ENCODE measurements at places on chromosomes 16 and 17.

DNA sequence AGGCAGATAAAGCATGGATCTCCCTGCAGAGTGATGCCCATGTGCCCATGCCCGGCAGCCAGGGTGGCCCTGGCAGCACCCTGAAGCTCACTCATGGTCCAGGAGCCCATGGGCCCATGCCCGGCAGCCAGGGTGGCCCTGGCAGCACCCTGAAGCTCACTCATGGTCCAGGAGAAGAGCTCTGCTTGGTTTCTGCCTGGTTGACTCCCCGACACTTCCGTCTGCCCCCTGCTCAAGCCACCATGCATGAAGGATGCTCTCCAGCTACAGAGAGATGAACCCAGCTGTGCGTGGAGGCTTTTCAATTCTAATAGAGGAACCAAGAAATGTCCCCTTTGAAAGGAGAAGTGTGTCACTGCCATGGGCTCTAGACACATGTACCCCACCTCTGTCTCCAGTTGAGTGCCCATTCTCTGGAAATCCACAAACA lies 8.7 kb downstream of the CCL17 start:
- DNase-seq: no peak

DNA sequence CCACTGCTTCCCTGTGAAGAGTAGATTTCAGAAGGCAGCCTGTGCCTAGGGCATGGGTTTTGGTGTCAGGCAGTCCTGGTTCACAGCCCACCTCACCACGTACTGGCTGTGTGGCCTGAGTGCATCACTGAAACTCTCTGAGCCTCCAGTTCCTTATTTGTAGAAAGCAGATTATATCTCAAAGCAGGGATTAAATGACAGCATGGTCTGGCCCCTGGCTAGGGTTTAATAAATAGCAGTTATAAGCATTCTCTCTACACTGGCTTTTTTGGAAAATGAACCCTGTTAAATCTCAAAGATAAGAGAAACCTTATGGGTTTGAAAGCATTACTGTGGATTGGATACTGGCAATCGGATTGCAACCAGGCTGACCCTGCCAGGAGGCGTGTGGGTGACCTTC lies 2.9 kb upstream of the MT1M start:
- no peak for DNase-seq

- DNase-seq: no peak
Measured at GRCh38 chr16:30491744-30492308, 19.3 kb downstream of the ITGAL start.

GRCh38 chr17:49227436-49228261 lies 2.9 kb downstream of the PHOSPHO1 start:
- peak; percentile 66 for DNase-seq

DNA sequence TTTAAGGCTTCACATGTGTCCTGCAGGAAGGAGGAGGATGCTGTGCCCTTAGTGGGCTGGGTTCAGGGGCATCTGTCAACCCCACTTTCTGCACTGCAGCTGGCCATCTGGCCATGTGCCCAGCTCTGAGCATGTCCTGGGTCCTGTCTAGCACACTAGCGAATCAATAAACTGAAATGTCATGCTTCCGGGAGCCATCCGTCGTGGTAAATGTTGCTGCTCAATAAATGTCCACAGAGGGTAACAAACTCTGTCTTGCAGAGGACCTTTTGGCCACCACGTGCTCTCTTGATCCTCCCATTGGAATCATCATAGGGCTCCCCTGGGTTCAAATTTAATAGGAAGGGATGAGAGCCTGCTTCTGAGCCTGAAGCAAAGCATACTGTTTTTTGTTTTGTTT lies 168.6 kb upstream of the PIRT start:
- no peak for DNase-seq

GRCh38 chr17:46876926-46877325 lies 25.5 kb downstream of the WNT9B start:
- DNase-seq: no peak

DNA sequence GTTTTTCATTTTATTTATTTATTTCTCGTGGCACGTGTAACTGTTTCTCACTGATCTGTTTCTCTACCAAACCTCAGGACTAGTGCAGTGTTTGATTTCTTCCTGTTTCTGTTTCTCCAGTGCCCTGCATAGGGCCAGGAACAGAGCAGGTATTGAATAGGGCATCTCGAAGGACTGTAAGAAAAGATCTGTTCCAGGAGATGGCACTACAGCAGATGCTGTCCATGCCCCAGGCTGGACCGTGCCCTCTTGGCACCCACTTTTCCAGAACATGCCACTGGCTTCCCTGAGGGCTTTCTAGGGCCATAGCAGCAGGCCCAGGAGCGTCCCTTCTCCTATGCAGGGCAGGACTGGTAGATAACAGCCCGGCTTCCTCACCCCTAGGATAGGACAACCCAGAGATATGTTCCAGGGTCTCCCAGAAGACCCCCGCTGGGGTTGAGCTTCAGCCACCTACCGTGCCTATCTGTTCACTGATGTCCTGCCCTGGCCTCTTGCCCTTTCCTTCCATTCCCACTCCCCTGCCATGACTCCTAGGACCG lies 4.4 kb downstream of the SNX20 start:
- DNase-seq: no peak

DNA sequence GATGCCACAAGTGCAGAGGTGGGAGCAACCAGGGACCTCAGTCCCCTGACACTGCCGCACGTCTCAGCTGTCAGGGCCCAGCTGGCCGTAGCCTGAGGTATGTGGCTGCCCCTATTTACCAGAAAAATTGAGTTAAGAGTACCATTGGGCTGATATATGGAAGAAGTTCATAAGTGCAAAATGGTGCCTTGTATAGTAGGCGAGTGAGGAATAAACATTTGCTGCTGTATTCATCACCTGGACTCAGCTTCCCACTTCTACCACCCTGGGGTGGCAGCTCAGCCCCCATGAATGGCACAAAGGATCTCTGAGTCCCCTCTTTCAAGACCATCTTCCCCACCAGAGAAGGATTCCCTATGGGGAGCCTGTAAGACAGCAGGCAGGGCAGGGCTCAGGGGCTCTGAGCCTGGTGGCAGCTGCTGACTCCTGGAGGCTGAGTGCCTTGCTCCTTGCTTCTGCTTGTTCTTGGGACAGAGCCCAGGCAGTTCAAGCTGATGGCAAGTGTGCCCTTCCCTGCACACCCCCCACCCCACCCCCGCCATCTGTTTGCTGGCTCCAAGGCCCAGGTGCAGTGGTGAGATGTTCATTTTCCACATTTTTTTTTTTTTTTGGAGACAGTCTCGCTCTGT lies 29.0 kb downstream of the TRPV2 start:
- DNase-seq: no peak

DNA sequence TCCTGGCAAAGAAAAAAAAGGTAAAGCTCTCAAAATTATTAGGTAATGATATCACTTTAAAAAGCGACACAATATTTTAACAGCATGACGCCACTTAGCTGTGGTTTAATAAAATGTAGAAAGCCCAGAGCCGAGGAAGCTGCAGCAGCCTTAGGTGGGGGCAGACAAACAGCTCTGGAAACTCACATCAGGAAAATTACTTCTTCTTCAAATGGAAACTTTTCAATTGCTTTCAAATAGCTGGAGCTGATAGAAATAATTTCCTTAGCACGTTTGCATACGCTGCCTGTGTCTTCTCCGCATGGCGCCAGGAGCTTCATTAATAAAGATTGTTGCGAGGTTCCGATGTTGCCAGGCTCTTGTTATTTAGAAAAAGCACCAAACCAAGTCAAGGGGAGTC lies 835.3 kb upstream of the EEF2KMT start:
- no peak for DNase-seq

DNA sequence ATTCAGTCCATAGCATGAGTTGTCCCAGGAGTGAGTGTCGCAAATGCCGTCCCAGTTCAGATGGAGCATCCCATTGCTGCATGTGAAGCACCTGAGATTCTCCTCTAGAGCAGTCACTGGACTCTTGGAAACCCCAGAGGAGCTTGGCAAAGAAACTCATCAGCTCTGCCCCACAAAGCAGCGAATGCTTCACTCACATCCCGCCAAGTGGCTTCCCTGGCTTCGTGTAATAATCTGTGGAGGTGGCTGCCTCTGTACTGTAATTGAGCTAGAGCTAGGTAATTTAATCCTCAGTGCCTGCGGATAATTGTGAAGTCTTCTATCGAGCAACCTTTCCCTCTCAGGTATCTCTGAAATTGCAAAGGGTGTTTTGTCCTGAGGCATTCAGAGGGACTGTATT lies 107.1 kb downstream of the SNX29 start:
- no peak for DNase-seq

DNA sequence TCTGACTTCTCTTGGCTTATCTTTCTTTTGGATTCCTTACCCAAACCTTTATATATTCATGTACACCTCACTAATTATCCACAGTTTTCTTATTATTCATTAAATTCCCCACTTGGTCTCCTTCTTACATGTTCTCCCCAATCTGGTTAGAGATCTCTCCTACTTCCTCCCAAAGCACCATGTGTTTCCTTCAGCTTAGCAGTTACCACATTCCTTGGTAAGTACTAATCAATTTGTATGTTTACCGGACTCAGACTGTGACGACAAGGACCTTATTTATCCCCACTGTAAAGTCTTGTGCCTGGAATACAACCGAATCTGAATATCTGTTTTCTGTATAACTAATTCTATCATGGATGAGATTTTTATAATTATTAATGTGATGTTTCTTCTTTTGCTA lies 389.5 kb downstream of the KCNJ2 start:
- no peak for DNase-seq

GRCh38 chr17:7406235-7406825 lies 1.3 kb upstream of the NLGN2 start:
- no peak for DNase-seq

DNA sequence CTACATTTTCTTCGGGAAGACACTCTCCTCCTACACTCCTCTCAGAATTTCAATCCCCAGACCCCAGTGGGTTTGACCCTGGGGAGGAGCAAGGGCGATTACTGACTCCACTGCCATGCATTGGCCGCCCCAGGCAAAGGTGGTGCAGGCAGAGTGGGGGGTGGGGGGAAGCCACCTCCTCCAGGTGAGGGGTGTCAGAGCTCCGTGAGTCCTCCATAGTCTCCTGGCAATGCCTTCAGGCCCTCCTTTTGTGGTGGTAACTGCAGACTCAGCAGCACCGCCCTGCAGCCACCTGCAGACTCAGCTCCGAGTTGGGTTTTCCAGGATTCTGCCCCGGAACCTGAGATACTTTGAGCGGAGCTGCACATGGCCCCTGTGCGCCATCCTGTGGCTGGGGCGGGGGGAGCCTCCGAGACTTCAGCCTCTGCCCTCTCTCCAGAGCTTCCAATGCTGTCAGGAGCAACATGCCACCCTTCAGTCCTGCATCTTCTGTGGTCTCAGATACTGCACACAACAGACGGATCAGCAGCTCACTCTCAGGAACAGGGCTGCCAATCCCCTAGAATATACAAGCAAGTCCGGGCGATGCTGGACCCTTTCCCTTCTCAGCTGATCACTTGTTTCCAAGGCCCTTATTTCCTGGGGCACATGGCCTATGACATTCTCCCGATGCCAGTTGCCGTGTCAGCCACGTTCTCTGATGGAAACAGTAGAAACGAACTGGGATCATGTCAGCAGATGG lies 2.4 kb upstream of the SLC47A2 start:
- DNase-seq: no peak

GRCh38 chr17:38560503-38561318 lies 45.0 kb downstream of the SRCIN1 start:
- no peak for DNase-seq

DNA sequence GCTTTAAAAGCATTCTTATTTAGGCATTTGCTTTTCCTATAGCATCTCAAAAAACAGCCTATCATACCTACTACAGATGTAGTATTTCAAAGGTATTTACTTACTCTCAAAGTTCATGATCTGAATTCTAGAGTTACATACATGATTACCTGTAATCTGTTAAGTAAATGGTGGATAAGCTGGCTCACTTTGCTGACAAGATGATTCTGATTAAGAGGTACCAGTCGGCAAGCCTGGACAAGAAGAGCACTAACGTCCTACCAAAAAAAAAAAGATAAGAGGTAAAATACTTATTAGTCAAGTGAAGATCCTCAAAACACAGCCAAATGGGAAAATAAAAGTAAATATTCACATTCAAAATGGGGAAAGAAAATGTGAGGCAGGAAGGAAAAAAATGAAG lies 2.7 kb downstream of the HEATR6 start:
- DNase-seq: no peak
